Fibroblast of lung (primary cell): ENCODE measurements at places on chromosomes 16 and 17. TPM values are rescaled to one million over a fixed set of nuclear protein-coding genes. Genes with fewer than 3 reads are reported as not detected.
A peak's percentile ranks its signal among the peaks of the same experiment; 100 is the strongest.

DNA sequence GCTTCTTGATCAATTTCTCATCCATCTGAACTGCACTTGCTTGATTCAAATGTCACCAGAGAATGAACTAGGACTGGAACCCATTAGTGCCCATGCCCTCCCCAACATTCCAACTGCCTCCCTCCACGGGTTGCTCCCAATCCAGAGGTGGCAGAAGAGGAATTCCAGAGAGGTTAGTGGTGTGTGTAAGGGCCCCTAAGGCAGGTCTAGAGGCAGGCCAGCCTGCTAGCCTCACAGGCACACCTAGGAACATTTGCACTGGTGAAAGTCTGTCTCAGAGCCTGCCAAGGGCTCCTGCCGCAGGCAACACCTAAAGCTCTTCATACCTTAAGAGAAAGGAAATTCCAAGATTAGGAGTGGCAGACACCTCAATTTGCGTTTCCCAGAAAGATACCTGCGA is 21.2 kb upstream of the CMTM4 start:
- no peak for DNase-seq

DNA sequence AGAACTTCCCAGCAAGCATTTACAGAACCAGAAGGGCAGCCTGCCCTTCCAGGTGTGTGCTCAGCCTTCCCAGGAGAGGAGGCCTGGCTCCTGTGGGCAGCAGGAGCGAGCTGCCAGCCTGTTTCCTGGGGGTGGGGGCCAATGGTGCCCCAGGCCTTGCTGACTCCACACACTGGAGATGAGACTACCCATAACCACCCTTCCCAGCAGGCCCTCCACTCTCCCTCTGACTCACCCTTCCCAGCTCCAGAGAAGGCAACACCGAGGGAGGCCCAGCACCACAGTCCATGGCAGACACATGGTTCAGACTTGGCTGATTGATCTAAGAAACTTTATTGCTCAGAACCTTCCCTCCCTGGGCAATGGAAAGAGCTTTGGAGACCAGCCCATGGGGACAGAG is 1.8 kb upstream of the PRSS53 start:
- DNase-seq: peak; percentile 54

DNA sequence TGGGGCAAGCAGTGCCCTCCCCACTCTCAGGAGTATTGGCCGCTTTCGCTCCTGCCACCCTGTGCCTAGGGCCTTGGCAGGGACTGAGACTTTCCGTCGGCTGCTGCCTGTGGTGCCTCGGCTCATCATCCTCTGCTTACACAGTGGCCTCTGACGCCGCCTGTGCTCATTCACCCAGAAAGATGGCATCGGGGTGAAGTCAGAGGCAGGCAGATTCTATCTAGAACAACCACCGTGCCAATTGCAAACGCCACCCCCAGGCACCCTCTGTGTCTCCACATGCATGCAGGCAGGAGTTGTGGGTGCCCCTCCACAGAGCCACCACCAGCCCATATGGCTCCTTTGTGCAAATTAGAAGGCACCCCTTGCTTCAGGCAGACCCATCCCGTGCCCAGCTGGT is 154.2 kb upstream of the GSE1 start:
- DNase-seq: no peak

DNA sequence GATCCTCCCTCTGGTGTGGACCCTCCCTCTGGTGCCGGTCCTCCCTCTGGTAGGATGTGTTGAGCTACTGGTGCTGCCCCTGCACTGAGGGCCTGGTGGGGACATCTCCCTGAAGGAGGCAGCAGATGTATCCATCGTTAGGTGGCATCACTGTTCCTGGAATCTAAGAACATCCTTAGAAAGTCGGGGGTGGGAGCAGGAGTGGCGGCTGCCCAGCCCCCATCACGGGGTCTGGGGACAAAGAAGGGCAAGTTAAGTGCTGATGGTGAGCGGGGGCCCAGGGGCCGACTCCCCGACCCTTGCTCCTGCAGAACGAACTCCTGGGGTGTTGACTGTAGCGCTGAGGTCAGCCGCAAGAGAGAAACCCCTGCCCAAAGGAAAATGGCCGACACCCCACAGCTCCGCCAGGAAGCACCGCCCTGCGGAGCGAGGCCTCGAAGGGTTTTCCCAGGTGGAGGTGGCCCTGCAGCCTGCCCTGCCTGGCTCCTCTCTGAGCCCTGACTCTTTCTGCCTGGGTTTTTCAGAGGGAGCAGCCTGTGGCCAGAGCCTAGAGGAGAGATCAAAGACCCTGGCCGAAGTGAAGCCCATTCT is 5.5 kb downstream of the CTU2 start:
- no peak for DNase-seq

GRCh38 chr16:24511792-24512191 is 27.6 kb upstream of the RBBP6 start:
- no peak for DNase-seq

GRCh38 chr16:55574811-55575210 is 8.3 kb downstream of the CAPNS2 start:
- DNase-seq: no peak

DNA sequence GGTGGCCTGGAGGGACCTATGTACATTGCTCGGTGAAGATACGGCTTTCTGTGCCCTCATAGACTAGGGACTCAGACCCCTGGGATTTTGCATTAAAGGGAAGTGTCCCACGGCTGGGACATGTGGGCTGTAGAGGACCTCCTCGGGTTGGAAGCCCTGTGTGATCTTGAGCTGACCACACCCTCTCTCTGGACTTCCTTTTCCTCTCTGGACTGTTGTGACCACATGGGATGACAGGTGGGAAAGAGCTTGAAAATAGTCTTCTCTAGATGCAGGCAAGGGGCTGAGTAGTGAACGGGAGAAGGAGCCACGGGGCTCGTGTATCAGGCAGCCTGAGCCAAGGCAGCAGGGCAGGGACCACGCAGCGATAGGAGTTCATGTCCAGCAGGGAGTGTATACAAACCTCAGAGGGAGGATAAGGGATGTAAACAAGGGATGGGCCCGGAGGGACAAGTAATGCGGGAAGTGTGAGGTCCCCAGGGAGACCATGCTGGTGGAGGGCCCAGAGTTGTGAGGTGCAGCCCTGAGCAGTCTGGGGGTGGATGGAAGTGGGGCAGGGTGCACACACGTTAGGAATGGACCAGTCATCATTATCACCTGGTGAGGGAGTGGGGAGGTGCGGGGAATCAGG is 4.5 kb upstream of the SLC4A1 start:
- no peak for DNase-seq

DNA sequence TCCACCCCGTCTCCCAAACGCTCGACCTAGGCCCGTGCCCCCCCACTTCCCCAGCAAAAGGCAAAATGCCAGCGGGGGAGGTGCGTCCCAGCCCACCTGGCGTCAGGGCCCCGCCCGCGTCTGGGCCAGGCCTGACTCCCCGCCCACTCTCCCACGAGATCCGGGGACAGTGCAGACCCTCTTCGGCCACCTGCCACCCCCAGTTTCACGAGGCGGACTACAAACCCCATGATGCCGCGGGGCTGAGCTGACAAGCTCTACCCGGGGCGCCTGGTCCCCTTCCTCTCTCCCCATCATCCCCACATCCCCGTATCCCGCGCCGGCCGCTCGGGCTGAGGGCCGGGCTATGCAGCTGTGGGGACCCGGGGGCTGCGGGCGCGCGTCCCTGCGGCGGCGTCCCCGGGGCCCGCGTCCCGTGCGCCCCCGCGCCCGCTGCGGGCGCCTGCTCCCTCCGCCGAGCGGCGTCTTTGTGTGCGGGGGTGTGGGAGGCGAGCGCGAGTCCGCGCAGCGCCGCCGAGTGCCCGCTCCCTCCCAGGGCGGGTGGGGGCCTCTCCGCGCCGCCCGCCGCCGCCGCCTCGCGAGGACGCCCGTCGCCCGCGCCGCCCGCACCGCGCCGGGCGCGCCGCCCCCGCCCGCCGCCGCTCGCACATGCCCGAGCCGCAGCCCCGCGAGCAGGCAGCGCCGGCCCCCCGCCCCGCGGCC is at the start of gene ANKRD13B:
Gene ANKRD13B (plus strand): TSS at position 283 of the 702 bp plus-strand sequence. CDS start 490 bp downstream, outside the sequence.
- DNase-seq: no peak

DNA sequence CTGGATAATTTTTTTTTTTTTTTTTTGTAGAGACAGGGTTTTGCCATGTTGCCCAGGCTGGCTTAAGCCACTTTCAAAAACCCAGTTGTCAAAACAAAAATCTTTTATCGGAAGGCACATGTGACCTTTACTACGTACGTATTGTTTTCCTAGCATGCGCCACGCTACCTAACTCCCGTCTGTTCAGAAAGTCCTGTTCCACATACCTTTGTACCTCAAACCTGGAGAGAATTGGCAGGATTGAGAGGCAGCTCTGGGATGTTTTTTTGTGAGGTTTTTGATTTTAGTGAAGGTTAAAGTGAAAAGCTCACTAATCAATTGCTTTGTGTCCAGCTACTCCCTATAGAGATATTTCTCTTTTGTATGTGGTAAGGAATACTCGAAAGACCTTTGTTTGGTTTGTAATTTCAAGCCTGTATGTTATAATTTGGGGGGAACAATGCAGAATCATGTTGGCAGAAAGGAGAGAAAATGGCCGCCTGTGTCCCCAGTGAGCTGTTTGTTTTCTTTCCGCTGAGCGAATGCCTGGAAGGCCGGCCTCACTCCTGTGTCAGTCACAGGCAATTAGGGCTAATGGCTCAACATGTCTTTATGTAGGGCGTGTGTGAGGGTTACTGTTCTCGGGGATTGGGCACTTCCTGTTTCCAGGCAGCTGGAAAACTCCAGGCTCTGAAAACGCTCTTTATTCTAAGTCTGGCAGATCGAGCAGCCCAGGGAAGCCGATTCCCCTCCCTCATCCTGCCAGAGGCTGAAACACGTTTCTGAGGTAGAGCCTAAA is 60.8 kb upstream of the CLEC18A start:
- peak; percentile 58 for DNase-seq

DNA sequence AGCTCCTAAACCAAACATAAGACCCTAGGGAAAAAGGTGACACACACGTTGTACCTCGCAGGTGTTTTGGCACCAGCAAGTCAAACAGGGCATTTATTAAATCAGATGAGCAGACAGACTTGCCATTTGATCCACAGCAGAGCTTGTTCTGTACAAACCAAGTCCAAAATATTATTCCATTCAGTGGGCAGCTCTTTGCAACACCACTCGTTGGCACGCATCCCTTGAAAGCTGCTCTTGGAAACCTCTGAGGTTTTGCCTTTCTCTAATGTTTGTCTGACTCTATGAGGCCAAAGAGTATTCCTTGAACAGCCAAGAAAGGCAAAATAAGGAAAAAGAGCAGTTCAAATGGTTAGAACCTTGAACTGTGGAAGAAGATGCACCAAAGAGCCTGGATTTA is 12.7 kb downstream of the TMEM100 start:
- no peak for DNase-seq

DNA sequence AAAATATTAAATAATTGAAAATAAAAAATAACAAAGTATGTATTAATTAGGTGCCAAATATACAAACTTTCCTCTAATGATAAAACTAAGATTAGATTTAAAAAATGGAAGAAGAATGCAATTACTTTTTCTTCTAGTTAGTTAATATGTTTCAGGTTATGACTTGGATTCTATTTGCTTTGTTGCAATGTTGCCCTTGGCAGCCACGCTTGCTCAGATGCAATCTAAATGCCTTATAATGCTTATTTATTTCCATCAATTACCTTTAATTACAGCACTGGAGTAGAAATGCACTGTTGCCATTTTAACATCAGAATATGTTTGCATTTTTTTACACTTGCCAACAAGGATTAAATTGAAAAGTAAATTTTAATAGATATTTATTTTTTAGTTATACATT is 263.9 kb downstream of the CNTNAP4 start:
- no peak for DNase-seq

DNA sequence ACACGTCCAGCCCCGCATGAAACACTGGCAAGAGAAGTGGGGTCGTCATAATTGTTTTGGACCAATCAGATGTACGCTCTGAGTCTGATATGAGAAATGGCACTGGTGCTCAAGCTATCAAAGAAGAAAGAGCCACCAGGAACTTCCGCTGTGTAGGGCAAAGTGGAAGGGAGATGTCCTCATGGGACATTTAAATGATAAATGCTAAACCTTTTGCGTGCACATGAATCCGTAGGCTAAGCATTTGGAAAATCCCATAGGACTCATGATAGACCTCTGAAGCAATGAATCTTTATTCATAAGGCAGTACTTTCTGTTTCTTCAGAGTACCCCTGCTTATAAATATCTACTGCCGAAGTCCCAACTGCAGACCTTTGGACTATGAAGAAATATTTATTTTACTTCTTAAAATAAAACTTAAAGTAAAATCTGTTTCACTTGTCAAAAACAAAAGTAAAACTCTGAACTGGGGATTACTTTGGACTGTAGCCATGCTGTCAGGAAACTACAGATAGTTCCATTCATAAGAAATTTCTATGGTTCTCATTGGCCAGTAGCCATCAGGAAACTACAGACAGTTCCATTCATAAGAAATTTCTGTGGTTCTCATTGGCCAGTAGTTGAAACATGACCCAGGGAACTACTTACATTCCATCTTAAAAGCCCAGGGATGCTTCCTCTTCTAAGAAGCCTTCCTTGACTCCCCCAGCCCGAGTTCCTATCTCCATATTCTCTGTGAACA is 335.1 kb downstream of the HS3ST4 start:
- no peak for DNase-seq

- no peak for DNase-seq
These were observed 96.5 kb upstream of the LHX1 start for GRCh38 chr17:36840796-36841195.

NEUROD2 gene
- total RNA-seq: not detected in 2 replicates

THOC6 gene
- total RNA-seq: 25.4 and 26.6 TPM in 2 replicates
